ENCODE measurements at places on chromosomes 12 and 14.

GRCh38 chr14:31252865-31253264, 45.3 kb upstream of the HECTD1 start:
- no peak for DNase-seq

- DNase-seq = no peak
Observed at GRCh38 chr12:108147279-108147678, 18.2 kb downstream of the WSCD2 start.

DNA sequence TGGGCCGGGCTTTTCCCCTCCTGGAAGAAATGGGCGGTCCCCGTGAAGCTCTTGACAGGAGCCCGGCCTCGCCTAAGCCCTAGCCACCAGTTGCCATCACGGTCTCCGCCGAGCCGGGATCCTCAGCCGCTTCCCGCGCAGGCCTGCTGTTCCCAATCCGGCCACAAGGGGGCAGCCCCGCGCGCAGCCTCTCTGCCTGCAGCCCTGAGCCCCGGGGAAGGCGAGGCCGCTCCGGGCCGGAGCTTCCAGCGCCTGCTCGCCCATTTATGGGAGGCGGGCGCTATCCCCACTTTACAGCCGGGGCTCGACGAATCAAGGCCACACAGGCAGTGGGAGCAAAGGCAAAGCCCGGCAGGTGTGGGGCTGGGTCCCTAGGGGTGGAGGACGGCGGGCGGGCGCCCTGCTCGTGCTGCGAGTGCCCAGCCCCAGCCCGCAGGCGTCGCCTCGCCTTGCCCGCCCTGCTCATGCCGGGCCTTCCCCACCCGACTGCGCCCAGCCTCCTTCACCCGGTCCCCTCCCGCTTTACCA, 61.5 kb downstream of the LGMN start:
- DNase-seq = peak; percentile 67

GRCh38 chr12:11071414-11071813, 9.3 kb upstream of the TAS2R46 start:
- no peak for DNase-seq

DNA sequence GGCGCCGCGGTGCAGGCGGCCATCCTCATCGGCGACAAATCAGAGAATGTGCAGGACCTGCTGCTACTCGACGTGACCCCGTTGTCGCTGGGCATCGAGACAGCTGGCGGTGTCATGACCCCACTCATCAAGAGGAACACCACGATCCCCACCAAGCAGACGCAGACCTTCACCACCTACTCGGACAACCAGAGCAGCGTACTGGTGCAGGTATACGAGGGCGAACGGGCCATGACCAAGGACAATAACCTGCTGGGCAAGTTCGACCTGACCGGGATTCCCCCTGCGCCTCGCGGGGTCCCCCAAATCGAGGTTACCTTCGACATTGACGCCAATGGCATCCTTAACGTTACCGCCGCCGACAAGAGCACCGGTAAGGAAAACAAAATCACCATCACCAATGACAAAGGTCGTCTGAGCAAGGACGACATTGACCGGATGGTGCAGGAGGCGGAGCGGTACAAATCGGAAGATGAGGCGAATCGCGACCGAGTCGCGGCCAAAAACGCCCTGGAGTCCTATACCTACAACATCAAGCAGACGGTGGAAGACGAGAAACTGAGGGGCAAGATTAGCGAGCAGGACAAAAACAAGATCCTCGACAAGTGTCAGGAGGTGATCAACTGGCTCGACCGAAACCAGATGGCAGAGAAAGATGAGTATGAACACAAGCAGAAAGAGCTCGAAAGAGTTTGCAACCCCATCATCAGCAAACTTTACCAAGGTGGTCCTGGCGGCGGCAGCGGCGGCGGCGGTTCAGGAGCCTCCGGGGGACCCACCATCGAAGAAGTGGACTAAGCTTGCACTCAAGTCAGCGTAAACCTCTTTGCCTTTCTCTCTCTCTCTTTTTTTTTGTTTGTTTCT, 1.7 kb downstream of the HSPA2 start:
- DNase-seq = no peak

DNA sequence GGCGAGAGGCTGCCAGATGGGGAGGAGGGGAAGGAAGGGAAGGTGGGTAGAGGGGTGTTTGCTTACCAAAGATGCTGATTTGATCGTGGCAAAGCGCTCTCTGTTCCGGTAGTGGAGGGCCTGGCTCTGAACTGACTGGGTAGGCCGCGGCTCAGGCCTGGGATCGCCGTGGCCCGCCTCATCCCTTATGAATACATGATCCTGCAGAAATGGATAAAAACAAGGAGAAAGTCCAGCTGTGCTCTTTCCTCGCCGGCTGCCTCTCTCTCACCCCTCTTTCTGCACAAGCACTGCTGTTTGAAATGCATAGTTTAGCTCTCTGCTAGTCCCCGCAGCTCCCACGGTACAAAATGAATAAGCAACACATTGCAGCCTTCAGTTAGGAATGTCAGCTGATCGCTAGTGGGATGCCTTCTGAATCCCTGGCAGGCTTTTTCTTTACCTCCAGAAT, 53.8 kb downstream of the PEBP1 start:
- no peak for DNase-seq

GRCh38 chr14:101581806-101582205, 20.5 kb downstream of the DIO3 start:
- DNase-seq = no peak

GRCh38 chr12:40552868-40553267, 139.4 kb upstream of the CNTN1 start:
- DNase-seq = no peak

- no peak for DNase-seq
Observed at GRCh38 chr14:29235991-29236390, 469.4 kb downstream of the FOXG1 start.

- no peak for DNase-seq
Observed at GRCh38 chr12:50402264-50403000, 1.7 kb downstream of the LARP4 start.

- DNase-seq = no peak
Observed at GRCh38 chr14:99633141-99633540, 11.8 kb upstream of the HHIPL1 start.

DNA sequence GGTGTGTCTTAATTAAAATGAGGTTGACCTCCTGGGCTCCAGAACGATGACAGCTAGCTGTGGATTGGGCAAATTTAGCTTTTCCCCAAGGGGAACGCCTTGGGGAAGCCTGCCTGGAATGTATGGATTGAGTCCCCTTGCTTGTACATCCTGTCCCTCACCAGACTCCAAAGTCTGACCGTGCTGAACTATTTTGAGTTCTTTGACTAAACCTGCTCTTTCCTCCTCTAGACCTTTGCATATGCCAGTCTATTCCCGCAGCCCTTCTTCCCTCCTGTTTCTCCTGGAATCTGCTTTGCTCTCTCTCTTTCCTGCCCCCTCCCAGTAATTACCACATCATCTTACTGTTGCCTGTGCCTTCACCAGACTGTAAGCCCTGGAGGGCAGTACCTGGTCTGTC, 11.5 kb upstream of the KDM2B start:
- no peak for DNase-seq

GRCh38 chr14:96246539-96246847, 9.5 kb upstream of the BDKRB1 start:
- DNase-seq = peak; percentile 57

DNA sequence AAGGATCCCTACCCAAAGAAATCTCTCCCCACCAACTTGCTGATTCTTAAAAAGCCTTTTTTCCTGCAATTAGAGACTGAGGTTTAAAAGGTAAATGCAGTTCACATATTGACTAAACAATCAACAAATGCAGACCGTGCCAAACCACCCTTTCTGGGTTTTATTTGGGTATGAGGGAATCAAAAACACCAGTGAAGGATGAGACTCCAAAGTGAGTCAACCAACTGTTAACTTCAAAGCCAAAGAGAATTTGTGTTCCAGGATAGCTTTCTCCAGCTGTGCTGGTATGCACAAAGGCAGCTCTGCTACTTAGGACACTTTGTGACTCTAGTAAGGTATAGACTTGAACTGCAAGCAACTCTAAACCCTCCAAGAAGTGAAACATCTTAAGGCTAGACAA, 39.4 kb downstream of the RPS29 start:
- DNase-seq = no peak

DNA sequence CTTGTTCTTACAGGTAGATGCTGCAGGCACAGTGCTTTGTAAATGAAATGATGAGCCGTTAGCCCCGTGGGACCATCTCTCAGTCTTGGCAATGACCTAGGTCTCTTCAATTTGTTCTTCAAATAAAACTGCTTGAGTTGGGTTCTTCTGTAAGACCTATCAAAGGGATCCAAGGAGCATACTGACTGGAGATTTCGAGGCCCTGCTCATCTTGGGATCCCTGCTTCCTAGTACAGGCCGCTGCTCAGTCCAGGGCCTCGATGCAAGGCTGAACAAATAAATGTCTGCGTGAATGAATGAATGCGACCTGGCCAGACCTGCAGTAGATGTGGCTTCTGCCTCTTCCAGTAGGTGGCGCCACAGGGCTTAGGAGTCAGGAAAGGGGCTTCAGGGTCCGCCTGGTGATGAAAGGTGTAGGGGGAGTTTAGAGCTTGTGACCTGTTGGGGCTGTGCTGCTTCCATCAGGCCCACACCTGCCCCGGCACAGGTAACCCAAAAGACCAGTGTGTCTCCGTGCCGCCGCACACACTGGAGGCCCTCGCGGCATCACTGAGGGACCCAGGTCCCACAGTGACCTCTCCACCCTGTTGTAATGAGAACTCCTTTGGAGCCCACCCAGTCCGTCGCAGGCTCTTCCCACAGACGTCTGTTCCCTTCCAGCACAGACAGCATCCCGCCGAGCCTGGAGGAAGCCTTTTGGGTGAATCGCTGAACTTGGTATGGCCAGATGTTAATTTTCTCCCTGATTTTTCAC, 4.4 kb downstream of the CACNA1C start:
- DNase-seq = peak; percentile 65

DNA sequence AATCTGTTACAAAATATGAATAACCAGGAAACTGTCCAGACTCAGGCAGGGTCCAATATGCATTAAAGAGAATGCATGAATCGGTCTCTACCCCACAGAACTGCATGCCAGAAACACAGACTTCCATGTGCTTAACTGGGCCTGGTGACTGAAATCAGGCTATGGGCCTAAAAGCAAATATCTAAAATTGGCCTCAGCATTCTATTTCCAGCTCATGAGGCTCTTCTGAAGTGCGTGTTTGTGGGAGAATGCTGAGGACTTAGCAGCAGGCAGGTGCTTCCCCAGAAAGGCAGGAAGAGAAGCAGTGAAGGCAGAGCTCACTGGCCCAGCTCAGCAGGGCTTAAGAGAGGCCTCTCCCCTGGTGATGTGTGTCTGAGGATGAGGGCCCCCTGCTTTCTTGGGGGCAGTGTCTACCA, 48.5 kb downstream of the ADGRD1 start:
- DNase-seq = no peak

GRCh38 chr14:103188810-103189480, 65.7 kb downstream of the TNFAIP2 start:
- peak; percentile 49 for DNase-seq

- DNase-seq = no peak
Observed at GRCh38 chr14:95490727-95491451, 25.6 kb downstream of the SYNE3 start.

DNA sequence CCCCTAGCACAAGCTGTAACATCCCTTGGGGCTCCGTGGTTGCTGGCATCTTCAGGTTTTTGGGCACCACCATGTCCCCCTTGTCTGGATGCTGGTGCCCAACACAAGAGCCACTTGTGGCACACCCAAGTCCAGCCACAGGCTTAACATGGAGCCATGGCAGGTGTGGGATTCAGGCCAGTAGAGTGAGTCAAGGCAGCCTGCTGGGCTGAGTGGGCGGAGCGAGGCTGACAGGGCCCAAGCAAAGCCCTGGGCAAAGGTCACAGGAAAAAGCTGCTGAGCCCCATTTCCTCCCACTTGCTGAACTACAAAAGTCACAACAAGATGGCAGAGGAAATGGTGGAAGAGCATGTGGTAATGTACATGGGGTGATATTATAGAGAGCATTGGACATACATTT, 950.7 kb upstream of the FLRT2 start:
- DNase-seq = no peak

- peak; percentile 86 for DNase-seq
Observed at GRCh38 chr14:31937730-31938346, 139.3 kb upstream of the ARHGAP5 start.

DNA sequence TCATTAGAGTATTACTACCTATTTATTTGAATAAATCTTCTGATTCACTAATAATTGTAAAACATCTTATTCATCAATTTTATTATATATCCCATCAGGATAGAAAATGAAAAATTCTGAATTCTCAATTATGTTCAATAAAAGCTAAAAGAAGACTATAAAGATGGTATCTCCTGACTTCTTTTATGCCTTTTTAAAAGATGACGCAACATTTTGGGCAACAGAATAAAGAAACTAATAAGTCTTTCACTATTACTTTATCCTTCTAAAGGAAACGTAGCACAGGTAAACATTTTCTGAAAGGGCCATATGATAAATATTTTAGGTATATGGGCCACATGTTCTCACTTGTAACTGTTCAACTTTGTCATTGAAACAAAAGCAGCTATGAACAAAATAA, 10.1 kb upstream of the ATXN7L3B start:
- DNase-seq = no peak

GRCh38 chr12:118603610-118604361, 227.4 kb downstream of the SUDS3 start:
- no peak for DNase-seq
